ENCODE measurements at places on chromosomes 16 and 17.

GRCh38 chr17:56497132-56497531 is 96.4 kb upstream of the NOG start:
- DNase-seq, result no peak

DNA sequence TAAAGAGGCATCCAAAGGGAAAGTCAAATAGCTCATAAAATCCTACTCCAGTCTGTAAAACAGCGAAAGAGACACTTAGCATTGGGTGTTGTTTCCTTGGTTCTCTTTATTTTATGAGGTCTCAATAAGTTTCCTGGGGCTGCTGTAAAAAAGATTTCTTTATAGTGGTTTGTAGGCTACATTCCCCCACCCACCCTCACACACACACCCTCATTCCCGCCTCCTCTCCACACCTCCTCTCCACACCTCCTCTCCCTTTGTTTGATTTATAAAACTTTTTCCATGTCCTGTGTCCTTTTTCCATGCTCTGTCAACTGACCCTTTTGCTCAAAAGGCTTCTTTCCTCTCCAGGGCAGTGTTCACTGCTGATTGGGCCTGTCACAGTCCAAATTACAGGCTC is 178.9 kb upstream of the SOX9 start:
- DNase-seq, result no peak

- DNase-seq, result peak; percentile 99
Observed at GRCh38 chr17:1684378-1685189, at the start of gene PRPF8. Gene PRPF8, minus strand, starts transcription at chr17:1684867. Its CDS starts 296 bp downstream, at chr17:1684571.

DNA sequence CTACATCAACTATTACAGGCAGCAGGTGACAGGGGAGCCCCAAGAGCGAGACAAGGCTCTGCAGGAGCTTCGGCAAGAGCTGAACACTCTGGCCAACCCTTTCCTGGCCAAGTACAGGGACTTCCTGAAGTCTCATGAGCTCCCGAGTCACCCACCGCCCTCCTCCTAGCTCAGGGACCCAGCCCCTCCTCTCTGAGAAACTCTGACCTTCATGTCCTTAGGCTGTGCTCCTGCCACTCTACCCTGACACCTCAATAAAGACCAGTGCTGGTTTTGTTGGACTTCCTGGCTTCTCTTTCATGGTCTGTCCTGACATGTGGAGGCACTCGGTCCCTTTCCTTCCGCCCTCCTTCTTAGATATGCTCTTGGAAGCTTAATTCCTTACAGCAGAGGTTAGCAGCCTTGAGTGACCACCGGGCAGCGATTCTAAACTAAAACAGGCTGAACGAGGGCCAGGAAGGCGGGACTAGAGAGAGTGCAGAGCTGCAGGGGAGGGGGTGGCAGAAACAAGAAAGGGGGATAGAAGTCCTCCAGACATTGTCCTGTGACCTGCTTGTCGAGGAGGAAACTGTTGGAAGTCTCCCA is 915 bp downstream of the AHSP start:
- DNase-seq, result no peak

GRCh38 chr17:6627019-6627418 is 13.5 kb downstream of the KIAA0753 start:
- no peak for DNase-seq

GRCh38 chr17:74862108-74862901 is 2.6 kb upstream of the GRIN2C start:
- DNase-seq, result peak; percentile 87

DNA sequence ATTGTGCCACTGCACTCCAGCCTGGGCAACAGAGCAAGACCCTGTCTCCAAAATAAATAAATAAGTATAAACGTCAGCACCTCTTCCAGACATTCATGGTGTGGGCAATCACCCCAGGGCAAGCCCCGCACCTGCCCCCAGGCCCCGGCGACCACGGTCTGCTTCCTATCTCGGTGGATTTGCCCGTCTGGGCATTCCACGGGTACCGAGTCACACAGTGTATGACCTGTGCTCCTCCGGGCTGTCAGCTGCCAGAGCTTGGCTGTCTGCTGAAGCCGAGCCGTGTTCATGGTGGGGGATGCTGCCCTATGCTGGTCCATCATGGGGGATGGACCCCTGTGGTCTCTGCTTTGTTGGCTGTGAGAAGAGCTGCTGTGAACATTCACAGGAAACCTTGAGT is 15.4 kb downstream of the CYBC1 start:
- DNase-seq, result no peak

DNA sequence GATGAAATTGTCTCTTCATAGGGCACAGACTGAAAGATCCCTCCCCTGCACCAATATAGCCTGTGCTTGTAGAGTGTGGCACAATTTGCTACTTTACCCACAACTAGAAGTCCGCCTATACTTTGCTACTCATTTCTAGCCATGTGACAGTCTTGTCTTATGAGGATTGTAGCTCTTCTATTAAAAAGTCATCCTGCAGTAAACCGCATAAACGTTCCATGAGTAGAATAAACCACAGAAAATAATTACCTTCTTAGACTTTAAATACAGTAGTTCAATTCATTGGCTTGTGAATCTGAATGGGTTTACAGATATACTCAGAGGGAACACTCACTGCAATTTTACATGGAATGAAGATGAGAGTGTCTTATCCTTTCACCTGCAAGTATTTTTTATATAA is 4.4 kb downstream of the KRT27 start:
- DNase-seq, result no peak

DNA sequence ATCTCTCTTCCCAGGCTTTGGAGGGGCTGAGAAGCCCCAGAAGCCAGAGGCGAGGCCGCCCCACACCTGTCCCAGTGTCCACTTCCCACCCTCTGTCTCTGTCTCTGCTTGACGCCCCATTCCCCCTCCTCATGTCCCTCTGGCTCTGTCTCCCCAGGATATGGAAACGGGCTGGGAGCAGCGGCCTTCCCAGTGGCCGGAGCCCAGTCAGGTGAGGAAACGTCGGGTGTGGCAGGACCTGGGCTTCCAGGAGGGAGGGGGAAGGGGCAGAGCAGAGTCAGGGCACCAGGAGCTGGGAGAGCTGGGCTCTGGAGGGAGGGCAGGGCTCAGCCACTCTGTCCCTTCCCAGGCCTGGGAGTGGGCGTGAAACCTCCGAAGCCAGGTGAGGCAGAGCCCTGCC is 10.6 kb upstream of the PKMYT1 start:
- no peak for DNase-seq

- no peak for DNase-seq
Observed at GRCh38 chr16:57530522-57531252, 5.7 kb downstream of the CCDC102A start.

DNA sequence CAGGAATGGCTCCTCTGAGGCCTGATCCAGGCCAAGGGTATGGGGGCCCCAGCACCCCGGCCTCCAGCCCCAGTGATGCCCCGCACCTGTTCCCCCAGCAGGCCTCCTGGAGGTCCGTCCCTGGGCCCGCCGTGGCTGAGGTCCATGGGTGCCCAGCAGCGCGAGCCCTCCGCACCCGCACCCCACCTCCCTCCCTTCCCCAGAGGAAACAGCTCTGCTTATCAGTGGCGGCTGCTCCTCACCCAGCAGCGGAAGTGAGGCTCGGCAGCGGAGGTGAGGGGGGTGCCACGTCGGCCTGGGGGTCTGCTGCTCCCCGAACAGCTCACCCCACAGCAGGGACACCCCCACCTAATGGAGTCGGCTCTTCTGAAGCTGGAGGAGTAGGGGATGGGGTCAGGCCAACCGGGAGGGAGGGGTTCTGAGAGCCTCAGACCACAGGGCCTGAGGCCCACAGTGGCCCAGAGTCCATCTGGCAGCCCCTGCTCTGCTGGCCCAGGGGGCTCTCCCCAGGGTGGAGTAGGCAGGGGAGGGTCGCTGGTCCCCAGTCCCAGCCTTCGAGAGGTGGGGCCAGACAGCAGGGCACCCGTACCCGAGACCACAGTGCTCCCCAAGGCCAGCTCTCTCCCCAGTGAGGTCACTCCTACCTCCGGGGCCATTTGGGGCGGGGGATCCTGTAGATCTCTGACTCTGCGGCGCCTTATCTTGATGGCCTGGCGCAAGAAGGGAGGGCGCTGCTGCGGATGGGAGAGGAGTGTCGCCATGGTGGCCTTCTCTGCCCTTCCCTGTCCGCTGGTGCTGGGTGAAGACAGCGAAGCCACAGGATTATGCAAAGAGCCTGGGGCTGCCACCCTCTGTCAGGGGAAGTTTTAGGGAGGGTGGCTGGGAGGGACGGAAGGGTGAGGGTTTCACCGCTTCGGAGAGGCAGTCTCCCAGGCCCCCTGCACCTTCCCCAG is at the start of gene UNC13D:
UNC13D (minus strand) TSS at position 828 of the 953 bp plus-strand sequence; CDS start at position 761, 67 bp downstream.
- DNase-seq, result peak; percentile 78

- no peak for DNase-seq
Observed at GRCh38 chr17:81083125-81083765, 48.3 kb downstream of the BAIAP2 start.

DNA sequence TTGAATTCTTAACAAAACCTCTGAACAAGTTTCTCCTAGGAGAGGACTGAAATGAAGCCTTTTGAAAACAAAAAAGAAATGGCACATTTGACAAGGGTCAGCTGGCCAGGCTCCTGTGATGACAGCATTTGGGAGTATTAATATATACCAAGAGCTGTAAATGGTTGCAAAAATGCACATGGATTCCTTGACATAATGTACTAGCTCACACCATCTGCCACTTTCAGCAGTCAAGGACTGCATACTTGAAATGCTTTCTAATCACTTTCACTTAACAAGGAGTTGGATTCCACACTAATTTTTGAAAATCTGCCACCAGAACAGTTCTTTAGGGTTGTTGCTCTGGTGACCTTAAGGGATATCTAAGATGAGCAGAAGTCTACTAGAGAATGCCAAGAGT is 236.7 kb upstream of the TOX3 start:
- no peak for DNase-seq

GRCh38 chr16:69870761-69871160 is 80.4 kb upstream of the CLEC18A start:
- DNase-seq, result no peak

DNA sequence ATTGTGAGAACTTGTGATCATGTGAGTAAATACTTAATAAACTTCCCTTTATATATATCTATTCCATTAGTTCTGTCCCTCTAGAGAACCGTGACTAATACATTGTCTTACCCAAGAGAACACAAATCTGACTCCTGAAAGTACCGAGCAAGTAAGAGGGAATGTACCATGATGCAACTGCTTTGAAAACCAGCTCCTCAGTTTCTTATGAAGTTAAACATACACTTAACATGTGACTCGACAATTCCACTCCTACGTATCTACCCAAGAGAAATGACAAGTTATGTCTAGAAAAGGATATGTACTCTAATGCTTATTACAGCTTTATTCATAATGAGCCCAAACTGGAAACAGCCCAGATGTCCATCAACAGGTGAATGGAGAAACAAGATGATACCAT is 8.8 kb upstream of the GJD3 start:
- no peak for DNase-seq

GRCh38 chr17:78890498-78890897 is 12.5 kb downstream of the CEP295NL start:
- DNase-seq, result no peak

GRCh38 chr17:332558-333322 is 19.9 kb downstream of the RPH3AL start:
- DNase-seq, result no peak

DNA sequence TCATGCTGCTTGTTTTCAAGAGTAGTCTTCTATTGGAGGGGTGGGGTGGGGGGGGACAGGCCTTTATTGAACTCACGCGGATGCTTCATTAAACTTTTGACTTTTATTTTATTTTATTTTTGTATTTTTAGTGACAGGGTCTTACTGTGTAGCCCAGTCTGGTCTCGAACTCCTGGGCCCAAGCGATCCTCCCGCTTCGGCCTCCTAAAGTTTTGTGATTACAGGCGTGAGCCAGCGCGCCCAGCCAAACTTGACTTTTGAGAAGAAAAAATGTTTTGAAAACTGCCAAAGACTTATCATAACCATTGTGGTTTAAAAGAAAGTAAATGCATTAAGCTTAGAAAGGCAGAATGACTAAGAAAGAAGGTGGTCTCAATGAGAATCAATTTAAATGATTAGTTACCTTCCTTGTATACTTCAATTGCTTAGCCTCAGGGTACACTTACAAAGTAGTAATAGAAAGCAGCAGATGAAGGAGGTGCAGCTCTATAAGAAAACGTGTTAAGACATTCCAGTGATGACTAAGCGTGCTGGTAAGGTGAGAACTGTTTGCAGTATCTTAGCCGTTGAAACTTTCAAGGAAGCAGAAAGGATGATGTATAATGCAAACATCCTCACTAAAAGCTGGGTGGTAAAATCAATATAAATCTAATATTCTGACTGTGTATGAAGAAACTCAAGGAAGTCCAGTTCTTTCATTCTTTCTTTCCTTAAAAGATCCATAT is 1.2 kb downstream of the AP2B1 start:
- no peak for DNase-seq

- DNase-seq, result no peak
Observed at GRCh38 chr16:53841884-53842283, 137.9 kb downstream of the FTO start.

GRCh38 chr17:29959658-29960337 is 18.4 kb downstream of the EFCAB5 start:
- DNase-seq, result no peak

GRCh38 chr17:5516060-5516792 is 29.9 kb downstream of the MIS12 start:
- DNase-seq, result no peak

- DNase-seq, result no peak
Observed at GRCh38 chr17:16398270-16399267, 16.8 kb upstream of the TRPV2 start.

DNA sequence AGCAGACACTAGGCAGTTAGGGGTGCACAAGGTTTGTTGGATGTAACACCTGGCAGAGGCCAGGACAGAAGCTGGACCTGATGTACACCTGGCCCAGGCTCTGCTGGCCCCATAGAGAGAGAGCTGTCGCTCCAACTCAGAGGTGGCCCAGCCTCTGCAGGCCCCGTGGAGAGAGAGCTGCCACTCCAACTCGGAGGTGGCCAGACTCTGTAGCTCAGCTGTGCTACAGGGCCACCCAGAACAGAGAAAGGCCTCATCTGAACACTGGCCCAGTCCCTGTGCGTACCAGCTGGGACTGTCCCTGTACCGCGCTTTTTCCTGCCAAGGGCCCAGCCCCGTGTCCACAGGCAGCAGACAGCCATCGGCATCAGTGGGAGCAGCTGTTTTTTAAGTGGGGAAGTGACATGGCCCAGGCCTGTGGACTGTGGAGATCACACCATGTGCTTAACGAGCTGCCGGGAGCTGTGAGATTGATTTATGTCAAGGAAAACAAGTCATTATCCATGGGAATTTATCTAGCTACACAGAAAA is 176.4 kb upstream of the CHMP6 start:
- no peak for DNase-seq

Measured in stimulated activated effector memory CD8-positive, alpha-beta T cell treated with anti-CD3 and anti-CD28 coated beads, Interleukin-12 subunit alpha, Interleukin-12 subunit beta, amount 100 ng/mL, for 72 hours (primary cell).